Posterior cingulate gyrus (tissue), 11 donors: ENCODE measurements at places on chromosomes 2 and 18.
A peak's percentile ranks its signal among the peaks of the same experiment; 100 is the strongest.

GRCh38 chr2:73999881-74000597 lies 15.3 kb downstream of the TET3 start:
- DNase-seq = peak; percentile 91

DNA sequence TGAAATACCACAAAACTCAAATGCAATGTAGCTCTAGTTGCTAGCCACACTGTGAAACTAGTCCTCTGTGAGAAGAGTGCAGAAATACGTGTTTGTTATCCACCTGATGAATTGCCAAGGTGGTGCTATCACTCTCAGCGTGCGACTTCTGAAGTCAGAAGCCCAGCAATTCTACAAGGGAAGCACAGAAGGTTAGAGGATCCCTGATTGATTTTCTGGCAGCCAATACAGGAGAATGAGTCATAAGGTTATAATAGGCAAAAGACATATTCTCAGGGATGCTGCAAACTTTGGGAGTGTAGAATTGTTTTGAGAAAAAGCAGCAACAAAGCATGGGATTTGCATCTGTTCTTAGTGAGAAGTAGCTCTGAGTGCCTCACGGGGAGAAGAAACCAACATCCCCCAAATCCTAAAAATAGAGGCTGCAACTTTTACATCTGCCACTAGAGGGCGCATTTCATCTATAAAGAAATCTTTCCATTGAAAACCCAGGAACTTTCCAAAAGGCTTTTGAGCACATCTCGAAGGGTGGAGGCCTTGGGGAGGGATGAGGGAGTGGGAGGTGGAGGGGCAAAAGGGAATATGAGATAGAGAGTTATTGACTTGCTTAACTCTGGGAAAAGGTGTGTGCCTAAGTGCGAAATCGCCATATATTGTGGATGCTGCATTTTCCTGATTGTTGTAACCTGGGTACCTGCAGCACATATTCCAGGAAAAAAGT lies 78.0 kb downstream of the TMEM182 start:
- DNase-seq = peak; percentile 24

GRCh38 chr2:111897630-111897923 lies 830 bp upstream of the MERTK start:
- DNase-seq = no peak

GRCh38 chr18:7579176-7579917 lies 12.2 kb downstream of the PTPRM start:
- no peak for DNase-seq

GRCh38 chr2:121547646-121548045 lies 17.0 kb downstream of the RNU4ATAC start:
- no peak for DNase-seq

DNA sequence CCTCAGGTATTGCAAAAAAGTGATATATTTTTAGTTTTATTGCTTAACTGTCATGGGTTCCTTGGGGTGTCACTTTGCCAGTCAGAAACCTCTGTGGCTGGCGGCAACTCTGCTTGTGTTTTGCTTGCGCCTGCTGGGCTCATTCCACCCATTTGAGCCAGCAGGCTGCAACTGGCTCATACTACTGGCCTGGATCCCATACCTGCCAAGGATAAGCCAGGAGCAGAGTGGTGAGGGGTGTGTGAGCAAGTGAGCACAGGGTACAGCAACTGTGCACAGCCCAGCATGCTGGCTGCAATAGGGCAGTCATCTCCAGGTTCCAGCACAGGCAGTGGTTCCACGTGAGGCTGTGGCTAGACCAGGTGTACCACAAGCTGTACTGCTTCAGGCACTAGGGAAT lies 687.5 kb downstream of the NYAP2 start:
- DNase-seq = no peak

DNA sequence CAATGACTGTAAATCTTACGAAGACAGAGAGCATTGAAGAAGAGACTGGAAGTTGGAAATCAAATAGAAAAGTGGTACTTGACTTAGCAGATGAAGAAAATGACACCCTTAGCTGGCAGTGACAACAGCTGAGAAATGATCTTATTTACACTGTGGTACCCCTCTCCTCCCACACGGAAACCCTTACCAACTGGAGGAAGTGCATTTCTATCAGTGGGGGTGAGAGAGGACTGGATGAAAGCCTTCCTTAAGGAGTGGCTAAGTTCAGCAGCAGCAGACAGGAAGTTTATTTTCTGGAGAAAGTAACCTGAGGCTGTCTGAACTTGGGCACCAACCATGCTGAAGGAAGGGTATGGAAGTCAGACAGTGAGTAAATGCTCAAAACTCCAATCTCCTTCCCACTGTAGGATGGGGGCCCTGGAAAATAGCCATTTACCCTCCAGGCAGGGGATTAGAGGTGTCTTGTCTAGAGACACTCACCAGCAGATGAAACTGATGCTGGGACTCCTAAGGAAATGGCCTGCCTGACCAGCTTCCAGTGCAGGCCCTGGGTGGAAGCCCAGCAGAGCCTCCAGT lies 160.2 kb upstream of the NCK2 start:
- DNase-seq = no peak

GRCh38 chr2:173815772-173816171 lies 149.4 kb downstream of the SP3 start:
- DNase-seq = no peak

DNA sequence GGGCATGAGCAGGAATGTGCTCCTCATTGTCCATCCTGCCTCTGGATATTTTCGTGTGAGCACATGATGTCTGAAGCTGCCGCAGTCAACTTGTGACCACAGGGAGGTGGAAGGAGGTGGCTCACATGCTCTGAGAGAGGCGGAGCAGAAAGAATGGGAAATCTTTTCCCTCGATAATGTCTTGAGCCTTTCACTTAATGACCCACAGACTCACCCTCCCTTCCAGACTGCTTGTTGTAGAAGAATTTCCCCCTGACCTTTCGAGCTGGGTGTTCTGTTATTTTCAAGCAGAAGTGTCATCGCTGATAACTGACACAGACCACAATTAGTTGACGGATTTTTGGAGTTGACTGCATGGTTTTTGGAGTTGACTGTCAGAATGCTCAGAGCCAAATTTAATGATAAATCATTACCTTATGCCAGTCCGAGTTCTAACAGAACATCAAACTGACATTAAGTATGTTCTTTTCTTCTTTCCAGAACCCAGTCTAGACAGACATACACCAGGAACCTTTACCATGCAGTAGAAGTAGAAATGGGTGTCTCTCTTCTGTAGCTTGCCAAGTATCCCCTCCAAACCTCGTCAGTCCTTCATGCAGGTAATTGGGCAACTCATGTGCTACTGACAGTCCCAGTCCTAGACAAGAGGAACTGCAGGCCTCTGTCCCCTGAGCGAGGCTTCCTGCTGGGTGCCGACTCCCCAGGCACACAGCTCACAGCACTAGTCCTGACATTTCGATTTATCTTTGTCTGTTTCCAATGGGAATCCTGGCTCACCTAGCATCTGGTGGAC lies 29.4 kb upstream of the RTTN start:
- no peak for DNase-seq

- DNase-seq = no peak
Observed at GRCh38 chr2:5690718-5691220, 1.4 kb upstream of the SOX11 start.

GRCh38 chr18:76459687-76460350 lies 35.2 kb downstream of the ZNF516 start:
- no peak for DNase-seq

DNA sequence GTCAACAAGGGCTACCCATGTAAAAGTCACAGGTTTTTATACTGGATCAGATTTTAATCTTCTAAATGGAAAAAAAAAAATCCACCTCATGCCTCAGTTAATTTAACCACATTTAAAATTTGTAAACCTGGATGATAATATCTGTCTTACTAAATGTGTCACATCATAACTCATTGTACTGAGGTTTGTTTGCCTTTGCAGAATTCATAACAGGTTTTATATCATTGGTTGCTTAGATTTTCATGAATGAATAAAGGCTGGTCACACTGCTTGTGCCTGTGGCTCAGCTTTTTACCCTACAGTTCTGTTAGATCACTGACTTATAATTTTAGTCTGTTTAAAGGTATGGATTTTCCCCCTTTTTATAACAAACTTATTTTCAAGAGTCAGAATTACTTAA lies 48.9 kb downstream of the PSMD14 start:
- no peak for DNase-seq

GRCh38 chr18:49227001-49227380 lies 233.5 kb downstream of the DYM start:
- DNase-seq = no peak

- no peak for DNase-seq
Observed at GRCh38 chr2:181954538-181954883, 31.1 kb upstream of the PPP1R1C start.

- DNase-seq = no peak
Observed at GRCh38 chr2:238060096-238060541, 682 bp upstream of the SCLY start.

DNA sequence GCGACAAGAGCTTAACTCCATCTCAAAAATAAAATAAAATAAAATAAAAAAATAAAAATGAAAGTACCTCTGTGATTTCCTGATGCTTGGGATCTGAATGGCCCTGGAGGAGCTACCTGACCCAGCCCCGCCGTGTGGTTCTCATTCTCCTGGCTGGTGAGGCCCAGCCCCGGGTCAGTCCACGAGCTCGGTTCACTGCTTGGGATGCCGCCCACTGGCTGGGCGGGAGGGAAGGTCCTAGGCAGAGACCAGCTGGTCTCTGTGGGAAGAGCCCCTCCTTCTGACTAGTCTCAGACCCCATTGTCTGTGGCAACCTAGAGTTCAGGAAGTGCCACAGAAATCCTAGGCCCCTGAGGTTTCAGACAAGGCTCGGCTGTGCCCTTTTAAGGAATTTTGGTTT lies 55.1 kb upstream of the DLGAP1 start:
- no peak for DNase-seq

DNA sequence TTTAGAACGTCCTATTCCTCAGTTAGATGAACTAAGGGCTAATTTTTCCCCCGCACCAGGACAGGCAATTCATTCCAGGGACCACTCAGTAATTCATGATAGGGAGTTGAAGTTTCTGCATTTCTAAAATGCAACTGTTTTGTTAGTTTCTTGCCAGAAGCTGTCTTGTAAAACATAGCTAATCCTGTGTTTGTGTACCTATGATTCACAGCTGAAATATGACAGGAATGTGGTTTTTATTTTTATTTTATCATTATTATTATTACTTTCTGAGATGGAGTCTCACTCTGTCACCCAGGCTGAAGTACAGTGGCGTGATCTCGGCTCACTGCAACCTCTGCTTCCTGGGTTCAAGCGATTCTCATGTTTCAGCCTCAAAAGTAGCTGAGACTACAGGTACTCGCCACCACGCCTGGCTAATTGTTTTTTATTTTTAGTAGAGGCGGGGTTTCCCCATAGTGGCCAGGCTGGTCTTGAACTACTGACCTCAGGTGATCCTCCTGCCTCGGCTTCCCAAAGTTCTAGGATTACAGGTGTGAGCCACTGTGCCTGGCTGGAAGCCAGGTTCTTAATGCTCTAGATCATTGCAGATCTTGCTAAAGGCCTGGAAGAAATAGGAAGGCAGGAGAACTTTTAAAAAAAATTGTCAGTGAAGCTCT lies 154.8 kb upstream of the FHL2 start:
- DNase-seq = no peak

DNA sequence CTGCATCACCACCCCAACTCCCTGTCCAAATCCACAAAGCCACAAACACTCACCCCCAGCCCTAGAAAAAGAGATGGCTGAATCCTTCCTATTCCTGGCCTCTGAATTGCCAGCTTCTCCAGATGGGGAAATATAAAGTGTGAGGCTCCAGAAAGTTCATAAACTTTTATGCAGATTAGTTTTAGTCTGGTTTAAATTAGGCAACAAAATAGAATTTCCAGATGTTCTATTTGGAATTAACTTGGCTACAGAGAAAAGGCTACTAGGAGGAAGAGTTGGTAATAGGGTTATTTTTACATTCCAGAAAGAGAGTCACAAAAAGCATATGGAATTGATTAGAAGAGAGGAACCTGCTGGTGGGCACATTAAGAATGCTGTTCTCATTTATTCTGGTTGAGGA lies 56.0 kb downstream of the EN1 start:
- DNase-seq = no peak

- no peak for DNase-seq
Observed at GRCh38 chr18:58579561-58580047, 49.3 kb downstream of the ALPK2 start.

GRCh38 chr2:79846878-79847277 lies 334.0 kb downstream of the CTNNA2 start:
- no peak for DNase-seq

- DNase-seq = no peak
Observed at GRCh38 chr2:110113961-110114591, 1.5 kb downstream of the MALL start.

DNA sequence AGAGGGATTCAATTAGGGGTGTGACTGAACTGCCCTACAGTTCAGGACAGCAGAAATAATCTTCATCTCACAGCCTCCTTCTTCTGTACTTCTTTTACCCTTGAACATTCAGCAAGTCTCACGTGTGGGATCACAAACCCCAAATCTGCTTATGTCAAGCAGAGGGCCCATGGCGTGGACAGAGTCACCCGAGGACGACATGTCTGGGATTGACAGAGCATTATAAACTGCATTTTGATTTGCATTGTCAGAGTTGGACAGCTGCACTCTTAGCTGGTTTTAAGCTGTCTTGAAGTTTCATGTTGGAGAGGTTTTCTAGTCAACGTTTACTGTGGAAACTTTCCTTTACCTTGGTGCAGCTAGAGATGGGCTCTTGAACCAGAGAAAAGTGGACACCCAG lies 26.4 kb downstream of the MGAT5 start:
- DNase-seq = no peak

- no peak for DNase-seq
Observed at GRCh38 chr2:119838179-119838578, 78.5 kb downstream of the PTPN4 start.

DNA sequence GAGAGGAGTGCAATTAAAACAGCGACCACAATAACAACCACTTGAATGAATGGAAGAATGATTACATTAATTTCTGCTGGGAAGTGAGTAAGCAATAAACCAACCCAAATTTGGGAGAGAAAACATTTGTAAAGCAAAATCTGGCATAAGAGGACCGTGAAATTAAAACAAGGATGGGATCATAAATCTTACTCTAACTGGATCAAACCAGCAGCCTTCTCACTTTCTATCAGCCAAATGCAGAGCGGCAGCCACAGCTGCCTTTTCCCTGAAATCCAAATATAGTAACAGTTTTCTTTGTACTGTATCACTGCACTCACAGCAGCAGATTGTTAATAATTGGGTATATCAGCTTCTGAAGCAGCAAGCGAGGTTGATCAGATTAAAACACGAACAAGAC lies 245.2 kb upstream of the REG3G start:
- DNase-seq = no peak
